ENCODE measurements at places on chromosomes 7 and 10.

GRCh38 chr10:34475274-34475646 is 339.8 kb downstream of the PARD3 start:
- no peak for DNase-seq

DNA sequence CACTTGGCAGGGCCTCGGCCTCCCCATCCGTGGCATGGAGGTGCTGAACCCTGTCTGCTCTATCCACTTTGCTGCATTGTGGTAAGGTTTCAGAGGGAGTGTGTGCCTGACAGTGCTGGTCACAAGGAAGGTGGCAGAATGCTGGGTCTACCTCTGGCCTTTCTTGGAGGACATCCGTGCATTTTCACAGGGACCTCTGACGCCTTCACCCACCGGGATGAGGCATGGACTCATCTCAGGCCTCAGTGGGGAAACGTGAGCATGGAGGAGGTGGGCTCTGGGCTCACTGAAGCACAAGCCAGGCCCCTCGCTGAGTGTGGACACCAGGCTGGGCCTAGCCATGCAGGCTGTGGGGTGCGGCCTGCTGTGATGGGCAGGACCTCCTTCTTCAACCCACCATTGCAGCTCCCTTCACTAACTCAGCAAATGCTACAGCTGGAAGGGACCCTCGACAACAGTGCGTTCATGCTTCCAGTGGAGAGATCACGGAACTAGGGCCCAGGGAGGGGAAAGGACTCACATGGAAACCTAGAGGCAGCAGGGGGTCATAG is 8.6 kb downstream of the TBATA start:
- no peak for DNase-seq

GRCh38 chr7:1654738-1655475 is 15.2 kb upstream of the ELFN1 start:
- no peak for DNase-seq

- no peak for DNase-seq
Measured at GRCh38 chr10:105535478-105535877, 894.4 kb downstream of the SORCS3 start.

DNA sequence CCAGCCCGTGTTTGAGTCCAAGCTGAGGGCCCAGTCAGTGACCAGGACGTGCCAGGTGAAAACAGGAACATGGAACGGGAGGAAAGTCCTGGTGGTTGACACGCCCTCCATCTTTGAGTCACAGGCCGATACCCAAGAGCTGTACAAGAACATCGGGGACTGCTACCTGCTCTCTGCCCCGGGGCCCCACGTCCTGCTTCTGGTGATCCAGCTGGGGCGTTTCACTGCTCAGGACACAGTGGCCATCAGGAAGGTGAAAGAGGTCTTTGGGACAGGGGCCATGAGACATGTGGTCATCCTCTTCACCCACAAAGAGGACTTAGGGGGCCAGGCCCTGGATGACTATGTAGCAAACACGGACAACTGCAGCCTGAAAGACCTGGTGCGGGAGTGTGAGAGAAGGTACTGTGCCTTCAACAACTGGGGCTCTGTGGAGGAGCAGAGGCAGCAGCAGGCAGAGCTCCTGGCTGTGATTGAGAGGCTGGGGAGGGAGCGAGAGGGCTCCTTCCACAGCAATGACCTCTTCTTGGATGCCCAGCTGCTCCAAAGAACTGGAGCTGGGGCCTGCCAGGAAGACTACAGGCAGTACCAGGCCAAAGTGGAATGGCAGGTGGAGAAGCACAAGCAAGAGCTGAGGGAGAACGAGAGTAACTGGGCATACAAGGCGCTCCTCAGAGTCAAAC is 5.2 kb downstream of the GIMAP5 start:
- no peak for DNase-seq

GRCh38 chr7:81693080-81693479 is 76.8 kb downstream of the HGF start:
- DNase-seq = no peak

DNA sequence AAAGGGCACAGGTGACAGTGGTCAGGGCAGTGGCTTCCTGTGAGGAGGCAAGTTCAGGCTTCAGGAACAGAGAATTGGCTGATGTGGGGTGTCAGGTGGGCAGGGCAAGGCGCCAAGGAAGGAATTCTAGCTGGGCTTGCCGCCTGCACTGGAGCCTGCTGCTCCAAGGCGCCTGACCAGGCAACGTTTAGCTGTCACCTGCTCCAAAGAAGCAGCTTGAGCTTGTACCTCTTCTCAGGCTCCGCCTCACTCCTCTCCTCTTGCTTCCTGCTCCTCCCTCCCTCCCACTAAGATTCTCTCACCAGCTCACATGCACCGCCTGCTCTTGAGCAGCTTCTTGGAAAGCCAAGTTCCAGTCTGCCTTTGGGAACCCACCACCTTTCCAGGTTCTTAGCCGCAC is 187.4 kb upstream of the GRB10 start:
- no peak for DNase-seq

DNA sequence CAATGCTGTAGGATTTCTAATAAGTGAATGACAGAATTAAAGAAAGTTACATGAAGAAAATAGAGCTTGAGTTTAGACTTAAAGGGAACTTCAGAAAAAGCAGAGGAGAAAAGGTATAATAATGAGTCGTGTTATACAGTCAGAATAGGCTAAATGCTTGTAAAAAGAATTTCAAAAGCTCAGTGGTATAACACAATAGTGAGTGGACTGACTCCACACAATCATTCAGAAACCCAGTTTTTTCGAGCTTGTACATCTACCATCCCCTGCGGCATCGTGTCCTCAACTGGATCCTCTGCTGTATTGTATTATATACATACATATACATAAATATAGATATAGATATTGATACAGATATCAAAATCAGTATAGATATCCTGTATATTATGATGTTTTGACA is 52.2 kb downstream of the IMMP2L start:
- no peak for DNase-seq

DNA sequence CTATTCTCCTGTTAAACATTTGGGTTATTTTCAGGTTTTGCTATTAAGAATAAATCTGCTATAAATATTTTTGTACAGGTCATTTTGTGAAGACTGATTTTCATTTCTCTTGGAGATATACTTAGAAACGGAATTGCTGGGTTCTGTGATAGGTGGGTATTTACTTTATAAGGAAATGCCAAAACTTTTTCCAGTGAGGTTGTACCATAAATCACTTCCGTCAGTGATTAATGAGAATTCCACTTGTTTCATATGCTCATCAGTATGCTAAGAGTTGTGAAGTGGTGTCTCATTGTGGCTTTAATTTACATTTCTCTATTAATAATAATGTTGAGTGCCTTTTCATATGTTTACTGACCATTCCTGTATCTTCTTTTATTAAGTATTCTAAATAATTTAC is 84.0 kb upstream of the KLF14 start:
- no peak for DNase-seq

DNA sequence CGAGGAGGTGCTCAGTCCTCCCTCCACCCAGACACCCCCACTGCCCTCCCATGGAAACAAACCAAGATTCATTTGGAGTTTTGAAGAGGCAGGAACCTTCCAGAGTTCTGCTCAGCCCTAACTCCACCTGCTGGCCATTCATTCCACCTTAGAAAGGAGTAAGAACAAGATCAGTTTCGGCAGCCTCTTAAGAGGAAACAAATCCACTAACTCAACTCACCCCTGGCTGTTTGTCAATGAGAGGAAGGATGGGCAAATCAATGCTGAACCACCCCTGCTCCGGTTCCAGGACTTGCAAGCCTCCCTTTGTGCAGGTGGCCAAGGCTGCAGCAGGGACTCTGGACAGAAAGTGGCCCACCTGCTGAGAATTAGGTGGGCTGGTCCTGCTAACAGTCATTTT is 26.2 kb downstream of the CCDC3 start:
- no peak for DNase-seq

- no peak for DNase-seq
Measured at GRCh38 chr10:1364151-1364910, 308.1 kb downstream of the WDR37 start.

- DNase-seq = no peak
Measured at GRCh38 chr7:150685219-150686029, at the start of gene GIMAP2. TSS of gene GIMAP2 (plus strand) at chr7:150685706. CDS start at chr7:150687060, 1,354 bp downstream.

DNA sequence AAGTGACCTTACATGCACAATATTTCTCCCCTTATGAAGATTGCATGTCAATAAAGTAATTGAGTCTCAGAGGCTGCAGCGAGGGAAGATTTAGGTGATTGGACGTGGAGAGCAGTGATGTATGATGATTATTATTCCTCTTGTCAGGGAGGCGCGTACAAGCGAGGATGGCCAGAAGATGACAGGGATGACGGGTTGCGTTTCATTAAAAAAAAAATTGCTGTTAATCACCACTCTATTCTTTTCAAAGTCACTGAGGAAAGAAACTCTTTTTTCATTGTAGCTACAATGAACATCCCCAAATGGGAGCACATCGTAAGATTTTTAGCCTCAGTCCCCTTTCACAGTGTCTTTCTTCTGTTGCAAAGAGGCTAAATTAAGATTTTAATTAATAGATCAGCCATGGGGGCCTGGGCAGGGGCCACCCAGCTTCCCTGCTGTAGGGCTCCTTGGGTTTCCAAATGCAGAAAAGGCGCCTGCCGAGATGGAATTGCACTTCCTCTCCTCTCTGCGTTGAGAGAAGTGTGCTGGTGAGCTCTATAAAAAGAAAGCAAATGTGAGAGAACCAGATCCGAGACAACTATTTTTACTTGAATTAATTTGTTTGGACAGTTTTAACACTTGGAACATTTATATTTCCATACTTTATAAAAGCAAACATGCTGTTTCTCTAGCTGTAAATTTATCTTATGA is 998.1 kb downstream of the LRMDA start:
- DNase-seq = no peak

GRCh38 chr10:86958901-86959736 is 720 bp downstream of the SNCG start:
- no peak for DNase-seq

GRCh38 chr7:133155146-133155545 is 73.3 kb upstream of the CHCHD3 start:
- no peak for DNase-seq

DNA sequence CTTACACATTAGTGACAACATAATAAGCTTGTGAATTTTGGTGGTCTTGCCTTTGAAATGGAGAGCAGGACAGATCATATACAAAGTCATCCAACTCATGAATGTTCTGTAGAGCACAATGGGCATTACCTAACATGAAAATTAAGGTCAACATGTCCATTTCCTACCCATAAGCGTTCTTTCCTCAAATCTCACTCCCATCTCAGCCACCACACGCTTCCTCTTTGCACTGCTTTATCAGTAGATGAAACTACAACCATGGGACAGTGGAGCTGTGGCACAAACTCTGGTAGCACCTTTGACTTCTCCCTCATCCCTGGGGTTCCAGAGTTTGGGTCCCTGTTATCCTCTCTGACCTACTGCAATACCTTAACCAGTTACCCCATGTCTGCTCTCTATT is 2.2 kb downstream of the PON2 start:
- no peak for DNase-seq

GRCh38 chr10:70613941-70614340 is 11.4 kb upstream of the PRF1 start:
- no peak for DNase-seq

- no peak for DNase-seq
Measured at GRCh38 chr10:78078539-78079330, 45.1 kb downstream of the RPS24 start.

DNA sequence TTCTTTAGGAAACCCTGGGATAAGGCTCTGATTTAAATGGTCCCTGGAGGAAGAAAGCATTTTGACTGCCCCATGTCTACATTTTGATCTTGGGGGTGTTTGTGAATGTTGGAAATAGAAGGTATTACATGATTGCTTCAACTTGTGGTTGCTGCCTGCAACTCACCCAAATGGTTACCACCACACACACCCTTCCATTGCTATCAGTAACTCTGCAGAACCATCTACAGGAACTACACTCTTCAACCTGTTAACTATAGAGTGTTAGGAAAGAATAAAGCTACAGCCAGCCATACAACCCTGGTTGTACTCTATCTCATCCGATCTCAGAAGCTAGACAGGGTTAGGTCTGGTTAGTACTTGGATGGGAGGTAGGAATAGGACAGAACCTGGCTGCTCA is 71.2 kb downstream of the APBB1IP start:
- no peak for DNase-seq

GRCh38 chr7:69035826-69036225 is 562.4 kb upstream of the AUTS2 start:
- no peak for DNase-seq

DNA sequence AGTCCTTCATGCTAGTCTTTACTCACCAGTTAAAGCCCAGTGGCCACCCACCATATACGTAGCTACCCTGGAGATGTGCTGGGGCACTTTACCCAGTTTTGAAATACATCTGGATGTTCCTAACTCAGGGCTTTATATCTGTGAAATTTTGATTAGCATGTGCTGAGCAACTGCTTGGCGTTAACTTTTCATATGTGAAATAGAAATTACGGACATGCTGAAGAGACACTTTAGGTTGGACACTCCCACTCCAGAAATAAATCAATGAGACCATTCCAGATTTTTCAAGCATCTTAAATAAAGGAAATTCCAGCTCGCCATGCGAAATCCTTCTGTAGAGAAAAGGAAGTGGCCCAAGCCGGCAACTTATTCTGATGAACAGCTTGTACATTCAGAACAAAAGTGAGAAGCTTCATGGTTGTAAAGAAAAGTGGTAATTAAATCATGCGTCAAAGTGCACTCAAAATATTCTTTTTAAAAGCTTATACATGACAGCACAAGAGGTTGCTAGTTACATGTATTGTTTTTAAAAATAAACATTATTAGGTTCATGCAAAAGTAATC is 153.5 kb upstream of the ITGB1 start:
- DNase-seq = no peak

DNA sequence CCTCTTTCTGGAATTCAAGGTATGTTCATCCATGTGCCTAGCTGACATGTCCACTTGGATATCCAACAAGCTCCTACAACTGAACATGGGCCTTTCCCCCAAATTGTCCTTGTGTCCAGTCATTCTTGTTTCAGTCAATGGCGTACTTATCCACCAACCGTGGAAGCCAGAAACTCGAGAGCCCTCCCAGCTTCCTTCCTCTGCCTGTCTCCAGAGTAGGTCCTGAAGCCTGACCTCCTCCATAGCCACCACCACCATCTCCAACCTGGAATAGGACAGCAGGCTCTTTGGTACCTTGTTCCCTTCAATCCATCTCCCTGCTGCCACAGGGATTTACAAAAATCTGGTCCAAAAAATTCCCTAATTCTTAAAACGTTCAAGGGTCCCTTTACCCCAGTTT is 305.1 kb downstream of the RPS24 start:
- DNase-seq = no peak

- no peak for DNase-seq
Measured at GRCh38 chr7:15087771-15088170, 185.2 kb upstream of the DGKB start.

DNA sequence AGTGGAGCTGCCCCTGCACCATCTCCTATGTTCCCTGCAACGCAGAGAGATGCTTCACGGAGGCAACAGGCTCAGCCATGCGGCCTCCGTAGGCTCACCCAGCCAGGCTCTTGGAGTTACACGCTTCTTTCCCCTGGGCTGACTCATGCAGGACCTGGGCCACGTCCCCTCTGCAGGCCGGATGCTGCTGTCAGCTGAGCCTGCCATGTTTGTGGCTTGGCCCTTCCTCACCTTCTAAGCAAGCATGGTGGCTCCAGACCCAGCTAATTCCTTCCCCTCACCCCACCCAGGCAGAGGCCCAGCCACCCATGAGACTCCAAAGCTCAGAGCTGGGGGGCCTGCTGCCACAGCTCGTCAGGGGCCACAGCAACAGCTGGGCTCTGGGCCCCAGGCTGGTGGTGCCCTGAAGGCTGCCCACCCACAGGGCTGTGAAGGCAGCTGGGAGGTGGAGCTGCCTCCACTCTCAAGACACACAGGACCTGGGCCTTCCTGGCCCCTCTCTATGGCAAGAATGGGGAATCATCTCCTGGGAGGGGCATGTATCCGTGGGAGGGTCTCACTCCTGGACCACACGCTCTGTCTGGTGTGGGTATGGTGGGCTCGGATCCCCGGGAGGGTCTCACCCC is 219.6 kb downstream of the ELFN1 start:
- no peak for DNase-seq
